Brain pericyte (primary cell): ENCODE measurements at places on chromosomes 12 and 14.

- DNase-seq = no peak
Measured at GRCh38 chr14:29030970-29031369, 264.4 kb downstream of the FOXG1 start.

GRCh38 chr14:72528059-72528862, 365.6 kb downstream of the DPF3 start:
- DNase-seq = no peak

DNA sequence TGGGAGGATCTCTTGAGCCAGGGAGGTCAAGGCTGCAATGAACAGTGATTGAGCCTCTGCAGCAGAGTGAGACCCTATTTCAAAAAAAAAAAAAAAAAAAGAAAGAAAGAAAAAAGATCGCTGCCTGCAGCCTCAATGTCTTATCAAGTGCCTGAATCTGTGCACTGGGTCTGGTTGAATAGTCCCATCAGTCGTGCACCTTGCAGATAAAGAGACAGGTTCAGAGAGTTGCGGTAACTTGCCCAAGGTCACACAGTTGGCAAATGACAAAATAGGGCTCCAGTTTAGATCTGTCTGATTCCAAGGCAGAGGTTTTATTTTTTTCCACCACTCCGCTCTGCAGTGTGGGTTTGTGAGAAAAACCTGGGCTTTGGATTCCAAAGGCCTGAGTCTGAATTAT, 649 bp upstream of the PLA2G1B start:
- DNase-seq = no peak

DNA sequence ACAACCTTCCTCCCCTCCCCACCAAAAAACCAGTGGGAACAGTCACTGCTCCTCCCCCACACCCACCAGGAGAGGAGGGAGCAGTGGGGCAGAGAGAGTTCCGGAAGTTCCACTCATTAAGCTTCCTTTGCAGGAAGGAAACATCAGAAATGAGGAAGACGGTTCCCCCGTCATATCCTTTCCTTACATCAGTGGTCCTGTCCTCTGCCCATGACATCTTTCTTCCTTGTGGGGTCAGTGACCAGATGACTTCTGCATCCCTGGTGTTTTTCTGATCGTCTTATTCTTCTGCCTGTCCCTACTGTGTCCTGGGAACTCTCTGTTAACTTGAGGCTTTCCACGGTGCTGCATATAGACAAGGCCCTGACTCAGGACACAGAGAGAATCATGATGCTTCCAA, 40.8 kb upstream of the SPTLC2 start:
- DNase-seq = no peak

DNA sequence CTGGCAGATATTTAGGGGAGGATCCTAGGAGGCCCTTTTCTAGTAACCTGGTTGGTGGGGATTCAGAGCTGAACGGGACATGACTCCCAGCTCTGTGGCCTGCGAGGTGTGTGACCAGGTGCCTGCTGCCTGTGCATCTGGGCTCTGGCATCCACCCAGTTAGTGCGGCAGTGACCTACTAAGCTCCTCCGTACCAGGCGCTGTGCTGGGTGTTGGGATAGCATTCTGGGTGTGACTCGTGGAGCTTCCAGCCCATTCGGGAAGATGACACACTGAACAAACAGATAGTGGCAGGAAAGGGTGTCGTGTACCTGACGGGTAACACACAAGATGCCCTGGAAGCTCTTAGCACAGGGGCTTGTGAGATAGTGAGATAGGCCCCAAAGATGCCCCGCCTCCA, 80.9 kb downstream of the ACACB start:
- DNase-seq = no peak

DNA sequence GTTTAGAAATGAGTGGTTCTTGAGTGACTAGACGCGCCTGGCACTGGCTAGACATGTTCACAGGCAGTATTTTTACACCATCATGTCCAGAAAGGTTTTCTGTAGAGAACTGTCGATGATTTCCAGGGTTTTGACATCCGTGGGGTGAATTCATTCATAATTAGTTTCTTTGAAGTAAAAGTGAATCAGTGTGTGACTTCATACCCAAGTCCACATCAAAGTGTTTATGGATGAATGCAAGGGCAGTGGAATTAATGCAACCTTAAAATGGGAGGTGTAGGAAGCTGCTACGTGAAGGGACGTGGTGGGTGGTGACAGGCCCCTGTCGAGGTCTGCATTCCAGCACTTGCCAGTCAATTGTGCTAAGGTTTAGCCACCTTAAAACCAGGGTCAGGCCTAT, 38.4 kb upstream of the ELK3 start:
- no peak for DNase-seq

DNA sequence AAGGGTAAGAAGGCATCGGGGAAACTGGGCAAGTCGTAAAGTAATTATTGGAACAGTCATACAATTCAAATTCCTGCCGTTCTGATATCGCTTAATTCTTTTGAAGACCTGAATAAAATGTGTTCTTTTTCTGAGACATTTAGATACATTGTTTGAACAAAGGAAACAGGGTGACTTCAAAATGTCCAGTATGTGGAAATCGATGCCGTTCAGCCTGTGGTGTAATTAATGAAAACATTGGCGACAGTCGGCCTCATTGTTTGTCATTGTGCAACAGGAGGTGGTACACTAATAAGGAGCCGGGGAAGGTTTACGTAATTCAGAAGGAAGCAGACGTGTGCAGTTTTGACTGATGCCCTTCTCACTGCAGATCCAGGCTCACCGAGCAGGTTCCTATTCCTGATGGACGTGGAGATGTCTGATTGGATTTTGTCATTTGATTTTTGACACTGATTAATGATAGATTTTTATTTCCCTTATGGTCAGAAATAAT, 92.7 kb downstream of the BORCS5 start:
- no peak for DNase-seq

GRCh38 chr14:68932231-68932630, 46.9 kb downstream of the ACTN1 start:
- DNase-seq = no peak

DNA sequence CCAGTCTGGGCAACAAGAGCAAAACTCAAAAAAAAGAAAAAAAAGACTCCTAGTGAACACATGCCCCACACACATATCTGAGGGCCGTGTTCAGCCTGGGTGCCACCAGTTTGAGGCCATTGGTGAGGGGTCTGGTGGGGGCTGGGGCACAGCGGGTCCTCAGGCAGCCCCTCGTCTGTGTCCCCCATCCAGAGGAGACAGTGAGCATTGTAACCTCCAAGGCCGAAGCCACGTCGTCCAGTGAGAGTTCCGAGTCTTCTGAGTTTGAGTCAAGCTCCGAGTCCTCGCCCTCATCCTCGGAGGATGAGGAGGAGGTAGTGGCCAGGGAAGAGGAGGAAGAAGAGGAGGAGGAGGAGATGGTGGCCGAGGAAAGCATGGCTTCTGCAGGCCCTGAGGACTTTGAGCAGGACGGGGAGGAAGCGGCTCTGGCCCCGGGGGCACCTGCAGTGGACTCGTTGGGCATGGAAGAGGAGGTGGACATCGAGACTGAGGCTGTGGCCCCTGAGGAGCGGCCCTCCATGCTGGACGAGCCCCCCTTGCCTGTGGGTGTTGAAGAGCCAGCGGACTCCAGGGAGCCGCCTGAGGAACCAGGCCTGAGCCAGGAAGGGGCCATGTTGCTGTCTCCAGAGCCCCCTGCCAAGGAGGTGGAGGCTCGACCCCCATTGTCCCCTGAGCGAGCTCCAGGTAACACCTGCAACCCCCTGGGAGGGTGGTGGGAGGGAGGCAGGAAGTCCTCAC, 15.6 kb downstream of the SETD1B start:
- no peak for DNase-seq

DNA sequence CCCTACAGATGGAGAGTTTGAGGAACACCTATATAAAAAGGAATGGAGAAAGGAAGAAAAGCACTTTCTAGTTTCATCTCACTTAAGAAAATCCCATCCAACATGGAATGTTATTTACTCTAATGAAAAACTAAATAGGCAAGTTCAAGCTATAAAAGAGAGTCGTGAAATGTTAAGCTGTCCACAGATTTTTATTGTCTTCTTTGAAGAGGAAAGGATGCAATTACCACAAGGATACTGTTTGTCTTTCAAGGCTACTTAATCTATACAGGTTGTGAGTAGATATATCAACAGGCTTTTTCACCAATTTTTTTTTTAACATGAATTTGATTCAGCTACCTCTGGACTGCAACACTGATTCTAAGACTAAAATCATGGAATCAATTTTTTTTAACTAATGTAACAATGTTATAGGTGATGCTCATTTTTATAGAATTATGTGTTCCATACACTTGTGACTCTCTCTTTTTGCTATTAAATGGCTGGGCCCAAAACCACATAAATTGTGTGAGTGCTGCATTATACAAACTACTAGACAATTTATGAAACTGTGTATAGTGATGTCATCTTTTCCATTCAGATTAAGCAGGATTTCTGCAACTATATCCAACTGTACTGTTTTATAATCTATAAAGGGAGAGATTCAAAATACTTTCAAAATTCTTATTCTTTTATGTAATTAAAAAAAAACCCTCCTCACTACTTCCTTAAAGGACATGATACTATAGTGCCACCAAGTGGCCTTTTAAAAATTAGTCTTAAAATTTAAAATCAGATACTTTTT, 26.8 kb upstream of the BMAL2 start:
- no peak for DNase-seq

GRCh38 chr14:45467023-45467422, 214.0 kb upstream of the MIS18BP1 start:
- no peak for DNase-seq

- DNase-seq = no peak
Measured at GRCh38 chr12:10136637-10137205, 6.7 kb upstream of the CLEC7A start.

GRCh38 chr12:8887285-8887715, 27.0 kb upstream of the PHC1 start:
- no peak for DNase-seq

DNA sequence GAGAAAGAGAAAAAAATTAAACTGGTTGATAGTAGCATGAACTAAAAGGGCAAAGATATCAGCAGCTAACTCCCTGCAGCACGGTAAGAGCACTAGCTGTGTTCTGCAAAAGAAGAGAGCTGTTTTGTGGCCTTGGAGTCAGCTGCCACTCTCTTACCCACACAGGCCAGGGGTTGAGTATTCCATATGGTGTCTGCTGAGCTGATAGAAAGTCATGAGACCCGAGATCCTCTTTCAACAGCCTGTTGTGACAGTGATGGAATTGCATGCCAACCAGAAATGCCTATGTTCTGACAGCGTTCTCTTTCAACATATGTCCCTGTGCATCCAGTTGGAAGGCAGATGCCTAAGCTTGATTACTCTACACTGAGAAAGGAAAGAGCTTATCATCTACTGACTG, 39.9 kb downstream of the TMTC1 start:
- DNase-seq = peak; percentile 67

- DNase-seq = no peak
Measured at GRCh38 chr14:20794644-20795369, 7.8 kb downstream of the RNASE1 start.

- no peak for DNase-seq
Measured at GRCh38 chr12:68240079-68240478, 13.3 kb downstream of the IL22 start.

- no peak for DNase-seq
Measured at GRCh38 chr14:49863487-49864281, 11.1 kb upstream of the NEMF start.

GRCh38 chr14:40981247-40981646, 625.4 kb upstream of the LRFN5 start:
- DNase-seq = no peak

DNA sequence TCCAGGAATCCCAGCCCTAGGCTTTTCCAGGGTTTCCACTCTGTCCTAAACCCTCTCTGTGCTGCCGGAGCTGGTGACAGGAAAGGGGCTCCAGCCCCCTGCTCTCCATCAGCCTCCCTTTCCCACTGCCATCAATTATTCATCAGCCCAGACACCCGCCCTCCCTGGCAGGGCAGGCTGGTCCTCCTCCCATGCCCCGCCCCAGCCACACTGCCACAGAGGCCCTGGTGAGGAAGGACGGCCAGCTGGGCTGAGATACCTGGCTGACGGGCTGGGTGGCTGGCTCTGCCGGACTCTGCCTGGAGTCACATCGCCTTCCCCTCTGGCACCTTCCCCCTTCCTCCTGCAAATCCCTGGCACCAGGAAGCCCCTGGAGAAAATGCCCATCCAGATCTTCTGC, 11.9 kb upstream of the SMARCD1 start:
- no peak for DNase-seq

DNA sequence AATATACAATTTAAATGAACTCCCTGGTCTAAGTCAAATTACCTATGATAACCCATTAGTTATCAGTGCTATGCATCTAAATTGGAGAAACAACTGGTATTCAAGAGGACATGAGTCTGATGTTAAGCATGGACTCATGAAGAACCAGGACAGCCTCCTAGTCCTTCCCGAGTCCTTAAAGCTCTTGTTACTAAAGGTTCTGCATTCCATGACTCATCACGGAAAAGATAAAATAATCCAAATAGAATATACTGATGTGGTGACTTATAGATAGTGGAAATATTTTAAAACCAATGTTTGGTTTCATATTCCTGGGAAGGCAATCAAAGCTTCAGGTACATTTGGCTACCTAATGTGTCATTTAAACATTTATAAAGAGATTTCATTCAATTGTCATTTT, 117.2 kb upstream of the PMCH start:
- DNase-seq = no peak
